ENCODE measurements at places on chromosomes 4 and X. TPM values are rescaled to one million over a fixed set of nuclear protein-coding genes. Genes with fewer than 3 reads are reported as not detected.

Gene SORBS2
- 1,282 TPM for total RNA-seq

- no peak for DNase-seq
Measured at GRCh38 chr4:168487282-168488035, 7.2 kb upstream of the DDX60L start.

DNA sequence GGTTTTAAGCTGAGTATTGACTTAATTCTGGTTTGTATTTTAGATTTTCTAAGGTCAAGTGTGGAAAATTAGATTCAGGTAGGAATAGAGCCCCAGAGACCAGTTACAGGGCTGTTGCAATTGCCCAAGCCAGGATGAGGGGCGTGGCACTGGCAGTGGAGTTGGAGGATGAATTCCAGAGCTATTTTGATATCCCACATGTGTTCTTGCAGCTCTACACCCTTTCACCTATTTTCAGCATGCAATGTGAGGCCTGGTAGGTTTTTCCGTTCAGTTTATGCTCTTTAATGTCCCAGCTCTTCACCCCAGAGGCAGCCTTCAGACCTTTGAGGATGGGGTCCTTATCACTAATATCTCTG is 17.9 kb upstream of the OGT start:
- peak; percentile 33 for DNase-seq

DNA sequence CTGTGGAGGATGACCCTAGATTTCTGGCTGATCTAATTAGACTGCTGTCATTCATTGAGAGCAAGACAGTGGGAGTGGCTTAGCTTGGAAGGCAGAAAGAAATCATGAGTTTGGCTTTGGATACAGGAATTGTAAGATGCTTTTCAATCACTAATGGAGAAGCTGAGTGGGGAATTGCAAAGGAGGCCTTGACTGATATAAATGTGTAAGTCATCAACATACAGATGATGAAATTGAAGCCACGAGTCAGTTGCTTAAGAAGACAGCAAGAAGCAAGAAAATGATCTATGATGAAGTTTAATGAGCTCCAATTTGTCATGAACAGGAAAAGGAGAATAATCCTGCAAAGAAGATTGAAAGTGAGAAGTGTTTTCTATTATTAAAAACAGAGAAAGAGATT is 136.7 kb upstream of the C1QTNF7 start:
- DNase-seq: no peak

DNA sequence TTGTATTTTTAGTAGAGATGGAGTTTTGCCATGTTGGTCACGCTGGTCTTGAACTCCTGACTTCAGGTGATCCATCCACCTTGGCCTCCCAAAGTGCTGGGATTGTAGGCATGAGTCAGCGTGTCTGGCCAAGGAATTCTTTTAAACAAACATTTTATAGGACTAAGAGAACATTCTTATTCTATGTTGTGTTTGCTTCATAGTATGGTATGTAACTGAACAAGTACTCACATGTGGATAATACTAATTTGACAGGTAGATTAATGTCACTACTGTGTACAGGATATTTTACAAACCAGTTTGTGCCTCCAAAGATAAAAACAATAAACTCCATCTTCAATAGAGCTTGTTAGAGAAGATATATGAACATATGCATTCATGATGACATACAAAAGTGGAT is 1353.4 kb downstream of the PCDH7 start:
- DNase-seq: no peak

DNA sequence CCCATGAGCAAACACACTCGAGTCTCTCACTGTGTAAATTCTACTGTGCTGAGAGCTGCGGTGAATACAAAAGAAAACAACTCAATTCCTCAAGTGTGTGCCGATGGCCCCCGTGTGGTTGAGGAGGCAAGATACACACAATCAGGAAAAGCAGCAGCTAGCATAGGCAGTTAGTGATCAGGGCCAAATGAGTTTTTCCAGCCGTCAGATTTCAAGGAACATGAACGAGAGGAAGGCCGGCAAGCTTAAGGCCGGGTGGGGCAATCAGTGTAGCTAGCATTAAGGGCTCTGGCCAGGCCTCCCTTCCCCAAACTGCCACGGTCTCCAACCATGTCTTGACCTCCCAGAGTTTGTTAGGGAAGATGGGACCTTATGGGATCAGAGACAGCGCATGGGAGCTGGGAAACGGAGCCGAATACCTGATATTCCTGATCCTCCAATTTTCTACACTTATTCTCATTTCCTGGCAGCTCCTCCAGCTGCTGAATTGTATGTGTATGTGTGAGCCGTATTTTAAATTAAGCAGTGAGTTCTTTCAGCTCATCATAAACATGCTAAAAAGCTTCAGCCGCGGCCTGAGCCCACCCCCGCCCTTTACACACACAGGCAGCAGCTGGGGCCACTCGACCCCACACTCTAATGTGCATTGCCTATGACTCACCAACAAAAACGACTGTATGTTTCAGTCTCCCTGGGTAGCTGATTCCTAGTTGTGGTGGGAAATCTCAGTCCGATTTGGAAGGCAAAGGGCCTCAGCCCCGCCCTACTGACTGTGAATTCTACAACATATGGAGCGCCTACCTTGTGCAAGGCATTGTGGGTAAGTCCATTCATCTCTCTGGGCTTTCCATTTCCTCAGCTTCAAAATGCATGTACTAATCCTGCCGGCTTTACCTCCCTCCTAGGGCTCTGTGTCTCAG is 59.9 kb downstream of the RTL9 start:
- DNase-seq: no peak

DNA sequence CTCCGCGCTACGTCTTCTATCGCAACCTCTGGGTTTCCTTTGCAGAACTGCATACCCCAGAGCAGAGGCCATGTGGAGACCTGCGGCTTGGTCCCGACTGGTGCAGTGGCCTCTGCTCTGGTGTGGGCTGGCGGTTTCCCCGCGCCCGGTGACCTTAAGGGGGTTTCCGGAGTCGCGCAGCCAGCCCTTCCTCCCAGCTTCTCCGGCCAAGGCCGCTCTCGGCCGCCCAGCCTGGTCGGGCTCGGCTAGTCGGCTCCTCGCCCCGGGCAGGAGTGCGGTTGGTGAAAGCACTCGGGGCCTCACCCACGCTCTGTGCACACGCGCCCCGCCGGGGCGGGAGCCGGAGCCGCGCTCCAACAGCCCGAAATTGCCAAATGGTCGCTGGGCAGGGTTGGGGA is 84.9 kb downstream of the BCOR start:
- DNase-seq: peak; percentile 46

DNA sequence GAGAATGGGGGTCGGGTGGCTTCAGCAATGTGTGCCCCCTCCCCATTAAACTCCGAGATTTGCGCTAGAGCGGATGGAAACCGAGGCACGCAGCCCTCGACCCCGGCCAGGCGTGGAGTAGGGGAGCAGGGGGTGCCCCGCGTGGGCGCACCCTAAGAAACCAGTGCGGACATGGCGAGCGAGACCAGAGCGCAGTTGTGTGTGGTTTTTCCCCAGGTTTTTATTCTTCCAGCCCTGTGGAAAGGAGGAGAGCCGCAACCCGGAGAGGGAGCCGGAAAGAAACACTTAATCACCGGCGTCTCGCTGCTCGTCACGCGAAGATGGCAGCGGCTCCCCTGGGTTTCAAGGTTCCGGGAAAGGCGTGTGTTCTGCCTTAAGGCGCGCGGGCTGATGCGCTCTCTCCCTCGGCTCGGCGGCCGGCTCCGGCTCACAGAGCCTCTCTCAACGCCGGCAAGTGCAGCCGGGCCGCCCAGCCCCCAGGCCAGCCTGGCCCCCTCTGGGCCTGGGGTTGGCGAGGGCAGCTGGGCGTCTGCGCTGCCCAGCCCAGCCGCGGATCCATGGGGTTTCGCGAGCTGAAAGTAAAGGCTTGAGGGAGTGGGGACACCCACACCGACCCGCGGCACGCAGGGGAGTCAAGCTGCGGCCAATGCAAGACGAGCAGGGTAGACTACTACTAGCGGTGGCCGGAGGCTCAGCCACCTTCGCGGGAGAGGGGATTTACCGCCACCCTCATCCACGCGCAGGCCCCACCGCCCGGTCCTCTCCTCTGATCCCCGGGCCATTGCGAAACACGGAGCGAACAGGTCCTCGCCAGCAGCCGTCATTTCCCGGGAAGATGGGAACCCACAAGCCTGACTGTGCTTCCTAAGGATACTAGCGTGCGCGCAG is 74.0 kb upstream of the BCOR start:
- DNase-seq: no peak

- DNase-seq: no peak
Measured at GRCh38 chr4:69836287-69836686, 23.7 kb downstream of the SULT1E1 start.

All from left ventricle myocardium inferior (tissue), 1 donor.